ENCODE measurements at places on chromosomes 4 and X.

DNA sequence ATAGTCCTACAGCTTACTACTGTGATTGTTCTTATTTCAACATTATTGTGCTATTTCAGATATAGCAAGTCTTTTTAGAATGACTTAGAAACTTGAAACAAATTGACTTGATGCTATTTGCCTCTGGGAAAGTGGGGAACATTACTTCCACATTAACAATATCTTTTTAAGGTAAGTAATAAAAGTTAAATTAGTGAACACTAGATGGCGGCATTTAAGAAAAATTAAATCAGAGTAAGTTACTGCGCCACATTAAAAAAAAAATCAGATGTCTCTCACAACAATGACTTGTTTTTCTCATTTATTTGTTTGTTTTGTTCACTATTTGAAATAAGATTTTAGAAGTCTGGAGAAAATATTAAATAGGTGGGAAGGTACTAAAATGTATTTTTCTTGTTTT lies 1026.9 kb upstream of the SLIT2 start:
- DNase-seq = peak; percentile 28

- DNase-seq = no peak
Measured at GRCh38 chrX:41407816-41408215, 39.3 kb upstream of the NYX start.

DNA sequence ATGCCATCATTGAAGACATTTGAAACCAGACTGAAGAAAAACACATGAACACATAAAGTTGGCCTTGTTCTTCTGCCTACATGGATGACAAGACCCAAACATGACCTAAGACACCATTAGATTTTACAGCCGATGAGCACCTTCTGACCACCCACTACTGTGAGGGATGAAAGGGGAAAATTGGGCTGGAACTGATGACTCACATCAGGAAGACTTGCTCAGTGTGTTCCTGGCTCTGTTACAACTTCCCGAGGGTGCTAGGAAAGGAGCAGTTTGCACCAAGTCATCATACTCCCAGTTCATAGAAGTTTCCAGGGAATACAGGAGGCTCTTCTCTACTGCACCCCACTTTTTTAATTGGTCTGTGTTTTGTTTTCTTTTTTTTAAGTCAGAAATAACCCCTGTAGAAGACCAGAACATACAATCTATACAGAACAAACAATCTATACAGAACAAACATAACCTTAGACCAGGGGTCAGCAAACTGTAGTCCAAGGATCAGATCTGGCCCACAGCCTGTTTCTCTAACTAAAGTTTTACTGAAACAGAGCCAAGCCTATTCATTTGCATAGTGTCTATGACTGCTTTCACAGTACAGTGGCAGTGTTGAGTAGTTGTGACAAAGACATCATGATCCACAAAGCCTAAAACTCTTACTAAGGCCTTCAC lies 25.3 kb downstream of the BTC start:
- DNase-seq = no peak

DNA sequence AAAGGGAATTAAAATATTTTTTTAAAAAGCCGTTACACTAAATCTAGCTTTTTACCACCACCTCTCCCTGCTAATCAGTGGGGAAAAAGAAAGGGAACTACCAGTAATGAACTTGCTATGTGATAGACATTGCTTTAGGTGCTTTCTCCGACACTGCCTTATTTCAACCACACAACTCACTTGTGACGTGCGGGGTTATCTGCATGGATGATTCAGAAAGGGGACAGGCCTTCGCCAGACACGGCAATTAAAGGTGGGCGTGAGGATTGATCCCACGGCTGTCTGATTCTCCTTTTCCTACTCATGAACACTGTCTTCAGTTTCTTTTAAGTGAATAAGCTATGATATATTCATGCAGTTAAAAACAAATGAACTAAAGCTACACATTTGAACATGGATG lies 882 bp upstream of the CXCR3 start:
- no peak for DNase-seq

GRCh38 chr4:35942092-35942491 lies 302.2 kb downstream of the ARAP2 start:
- DNase-seq = no peak

- no peak for DNase-seq
Measured at GRCh38 chr4:183348706-183349659, 26.8 kb upstream of the CLDN24 start.

GRCh38 chr4:141356321-141356962 lies 135.7 kb downstream of the ZNF330 start:
- peak; percentile 18 for DNase-seq

GRCh38 chr4:43337707-43338106 lies 445.2 kb downstream of the GRXCR1 start:
- DNase-seq = no peak

DNA sequence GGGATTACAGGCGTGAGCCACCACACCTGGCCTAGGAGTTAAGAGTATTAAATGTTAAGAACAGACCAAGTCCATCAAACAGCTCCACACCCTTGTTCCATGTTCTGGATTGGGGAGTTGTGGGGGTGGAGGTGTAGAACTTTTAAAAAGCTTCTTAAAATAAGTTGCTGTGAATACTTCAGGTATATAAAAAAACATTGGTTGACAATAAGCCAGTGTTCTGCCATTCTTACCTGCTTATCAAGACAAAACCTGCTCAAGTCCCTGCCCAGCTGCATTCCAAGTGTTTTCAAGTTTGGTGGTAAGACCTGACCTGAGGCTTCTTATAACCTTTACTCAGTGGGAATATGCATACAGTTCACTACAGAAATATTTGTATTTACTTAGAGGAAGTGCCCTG lies 6.4 kb downstream of the RBM3 start:
- DNase-seq = no peak

- no peak for DNase-seq
Measured at GRCh38 chrX:47146121-47146935, 1.3 kb downstream of the RBM10 start.

- DNase-seq = no peak
Measured at GRCh38 chr4:25523405-25523804, 132.2 kb upstream of the SLC34A2 start.

DNA sequence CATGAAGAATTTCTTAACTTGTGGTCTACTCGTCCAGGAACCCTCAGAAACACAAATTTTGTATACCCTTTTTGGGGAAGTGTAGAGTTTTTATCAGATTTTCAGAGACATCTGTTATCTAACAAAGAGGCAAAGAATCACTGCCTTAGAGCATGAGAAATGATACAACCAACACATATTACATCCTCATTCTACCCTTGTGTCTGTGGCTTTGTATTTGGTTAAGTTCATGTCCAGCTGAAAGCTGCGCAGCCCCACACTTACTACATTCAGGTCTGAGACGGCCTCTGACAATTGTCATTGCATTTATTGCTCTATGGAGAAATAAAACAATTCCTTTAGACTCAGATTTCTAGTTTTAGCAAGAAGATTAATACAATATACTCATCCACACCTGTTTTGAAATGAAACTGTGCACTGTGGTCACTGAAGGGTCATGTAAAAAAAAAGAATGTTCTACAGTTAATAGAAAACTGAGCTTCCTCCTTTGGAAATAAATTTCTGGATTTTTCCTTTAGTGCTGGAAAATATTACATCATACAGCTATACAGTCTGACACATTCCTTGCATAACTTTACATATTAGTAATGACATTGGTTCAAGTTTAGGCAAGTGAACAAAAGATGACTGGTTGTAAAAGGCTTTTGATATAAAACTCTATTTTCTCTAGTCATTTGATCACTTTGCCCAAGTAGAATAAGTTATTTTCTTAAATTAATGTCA lies 39.8 kb downstream of the GLRB start:
- no peak for DNase-seq

- DNase-seq = no peak
Measured at GRCh38 chrX:70087857-70088630, 25.8 kb downstream of the OTUD6A start.

- no peak for DNase-seq
Measured at GRCh38 chr4:6463311-6464289, 8.8 kb downstream of the PPP2R2C start.

- DNase-seq = no peak
Measured at GRCh38 chrX:119497185-119497584, 28.9 kb downstream of the SLC25A5 start.

DNA sequence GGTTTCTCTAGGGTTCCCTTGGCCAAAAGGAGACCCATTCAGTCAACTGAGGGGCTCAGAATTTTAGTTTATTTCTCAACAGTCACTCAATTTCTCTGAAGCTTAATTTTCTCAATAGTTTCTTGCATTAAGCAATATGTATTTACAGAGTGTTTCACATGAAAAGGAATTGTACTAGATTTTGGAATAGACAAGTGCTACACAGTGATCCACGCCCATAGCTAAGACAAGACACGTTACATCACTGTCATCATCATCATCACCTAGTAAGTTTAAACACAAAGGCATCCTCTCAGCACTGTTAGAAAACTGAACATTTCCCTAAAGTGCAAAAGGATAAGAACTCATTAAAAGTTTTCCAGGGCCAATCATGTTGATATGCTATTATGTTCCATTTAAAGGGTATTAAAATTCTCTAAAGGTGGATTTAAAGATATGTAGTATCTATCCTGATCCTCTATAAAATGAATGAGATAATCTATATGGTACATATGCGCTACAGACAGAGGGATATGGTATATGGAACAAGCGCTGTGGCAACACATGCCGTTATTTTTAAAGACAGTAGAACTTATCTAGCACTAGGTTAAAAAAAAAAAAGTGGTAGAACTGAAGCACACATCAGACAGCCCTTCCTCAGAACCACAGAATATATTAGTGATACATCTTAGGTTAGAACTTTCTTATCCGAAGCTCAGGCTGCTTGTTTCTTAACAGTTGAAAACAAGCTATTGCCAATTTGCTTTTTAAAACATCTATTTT lies 12.1 kb downstream of the PPA2 start:
- DNase-seq = no peak

DNA sequence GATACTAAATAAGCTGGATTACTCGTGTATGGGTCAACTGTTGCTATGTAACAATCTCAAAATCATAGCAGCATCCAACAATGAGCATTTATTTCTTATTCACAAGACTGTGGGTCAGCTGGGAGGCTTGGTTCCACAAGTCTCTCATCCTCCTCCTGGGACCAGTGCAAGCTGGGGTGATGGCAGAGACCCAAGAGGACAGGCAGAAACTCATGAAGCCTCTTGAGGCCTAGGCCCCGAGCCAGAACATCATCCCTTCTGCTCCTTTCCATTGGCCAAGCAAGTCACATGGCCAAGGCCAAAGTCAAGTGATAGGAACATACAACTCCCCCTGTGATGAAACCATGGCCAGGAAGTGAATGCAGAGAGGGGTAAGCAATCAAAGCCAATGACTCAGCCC lies 422.1 kb downstream of the BCOR start:
- DNase-seq = no peak

GRCh38 chrX:109840585-109840984 lies 107.5 kb upstream of the ACSL4 start:
- DNase-seq = no peak

- DNase-seq = no peak
Measured at GRCh38 chrX:20212486-20213089, 54.1 kb downstream of the RPS6KA3 start.

DNA sequence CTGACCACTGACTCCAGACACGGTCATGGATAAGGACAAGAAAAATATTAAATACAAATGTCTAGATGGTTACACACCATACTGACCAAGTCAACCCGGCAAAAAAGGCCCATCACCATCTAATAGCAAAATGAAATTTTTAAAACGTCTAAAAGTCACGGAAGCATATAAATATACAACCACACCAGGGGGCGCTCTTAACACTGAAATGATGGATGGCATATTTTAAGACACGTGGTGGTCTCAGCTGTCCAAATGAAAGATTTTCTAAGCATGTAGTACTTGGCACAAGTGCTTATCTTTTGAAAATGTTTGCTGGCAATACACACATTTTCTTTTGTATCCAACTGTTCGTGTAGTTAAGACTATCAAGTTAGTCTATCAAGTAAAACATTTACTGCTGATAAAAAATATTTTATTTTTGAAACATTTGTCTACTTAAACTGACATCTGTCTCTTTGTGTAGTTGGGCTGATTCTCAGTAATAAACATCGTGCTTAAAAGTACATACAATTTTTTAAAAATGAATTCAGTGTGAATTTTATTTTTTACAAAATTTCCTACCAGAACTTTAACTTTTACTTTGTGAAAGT lies 64.6 kb downstream of the COX7B2 start:
- peak; percentile 66 for DNase-seq

All from Jurkat, Clone E6-1 (cell line).